AG20443 (cell line): ENCODE measurements at places on chromosomes 6 and 20.

GRCh38 chr6:27043244-27043643 lies 204.3 kb upstream of the PRSS16 start:
- no peak for DNase-seq

GRCh38 chr6:147508042-147508865 lies at the start of gene SAMD5:
SAMD5 (plus strand) TSS chr6:147508690; CDS start chr6:147508929, 239 bp downstream.
- peak; percentile 85 for DNase-seq

GRCh38 chr20:4573564-4574355 lies 147.9 kb upstream of the PRND start:
- peak; percentile 79 for DNase-seq

DNA sequence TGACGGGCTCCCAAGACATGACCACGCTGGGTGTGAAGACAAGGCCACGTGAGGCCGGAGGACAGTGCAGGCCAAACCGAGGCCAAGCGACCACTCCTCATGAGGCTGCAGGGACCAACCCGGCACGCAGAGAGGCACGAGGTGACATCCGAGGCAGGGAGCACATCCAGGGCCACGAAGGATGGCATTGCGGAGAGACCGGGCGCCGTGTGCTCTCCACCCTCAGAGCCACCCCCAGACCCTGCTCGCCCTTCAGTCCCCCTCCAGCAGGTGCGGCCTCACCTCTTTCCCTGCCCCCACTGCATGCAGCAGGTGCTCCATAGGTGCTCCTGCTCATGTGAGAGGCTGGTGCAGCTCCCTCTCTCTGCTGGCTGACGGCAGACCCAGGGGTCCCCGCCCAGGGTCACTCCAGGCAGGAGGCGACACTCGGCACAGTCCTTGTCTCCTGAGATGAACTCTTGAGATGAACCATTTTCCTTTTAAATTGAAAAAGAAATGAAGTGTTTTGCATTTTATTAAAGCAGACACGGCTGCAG lies 33.8 kb upstream of the CHRNA4 start:
- no peak for DNase-seq

GRCh38 chr6:125165256-125165655 lies 11.7 kb downstream of the TPD52L1 start:
- DNase-seq = peak; percentile 46

DNA sequence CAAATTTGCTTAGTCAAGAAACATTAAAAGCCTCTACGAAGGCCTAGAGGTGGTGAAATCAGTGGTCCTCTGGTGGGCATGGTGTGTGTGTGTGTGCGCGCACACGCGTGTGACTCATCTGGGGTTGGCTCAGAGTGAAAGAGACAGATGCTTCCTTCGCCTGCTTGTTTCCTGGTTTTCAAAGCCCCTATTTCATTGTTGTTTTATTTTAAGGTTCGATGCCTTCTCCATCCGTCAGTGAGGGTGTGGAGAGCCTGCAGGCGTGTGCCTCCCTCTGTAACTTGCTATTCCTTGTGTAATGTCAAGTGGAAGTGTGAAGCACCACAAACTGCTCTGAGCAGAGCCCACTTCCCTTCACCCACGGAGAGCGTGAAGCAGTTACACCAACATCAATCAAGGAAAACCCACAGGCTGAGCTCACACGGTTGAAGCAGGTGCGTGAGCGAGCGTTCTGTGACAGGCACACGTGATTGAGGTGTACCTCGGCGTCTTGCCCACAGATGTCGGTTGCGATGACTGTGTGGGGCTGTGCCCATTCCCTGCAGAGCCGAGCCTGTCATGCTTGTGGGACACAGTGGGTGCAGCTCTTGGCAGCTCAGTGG lies 233.9 kb downstream of the PRL start:
- DNase-seq = no peak

- DNase-seq = no peak
These were observed 60.0 kb upstream of the PIM1 start for GRCh38 chr6:37109714-37110499.

- DNase-seq = no peak
These were observed 73.1 kb downstream of the ANKRD60 start for GRCh38 chr20:58155148-58155925.

DNA sequence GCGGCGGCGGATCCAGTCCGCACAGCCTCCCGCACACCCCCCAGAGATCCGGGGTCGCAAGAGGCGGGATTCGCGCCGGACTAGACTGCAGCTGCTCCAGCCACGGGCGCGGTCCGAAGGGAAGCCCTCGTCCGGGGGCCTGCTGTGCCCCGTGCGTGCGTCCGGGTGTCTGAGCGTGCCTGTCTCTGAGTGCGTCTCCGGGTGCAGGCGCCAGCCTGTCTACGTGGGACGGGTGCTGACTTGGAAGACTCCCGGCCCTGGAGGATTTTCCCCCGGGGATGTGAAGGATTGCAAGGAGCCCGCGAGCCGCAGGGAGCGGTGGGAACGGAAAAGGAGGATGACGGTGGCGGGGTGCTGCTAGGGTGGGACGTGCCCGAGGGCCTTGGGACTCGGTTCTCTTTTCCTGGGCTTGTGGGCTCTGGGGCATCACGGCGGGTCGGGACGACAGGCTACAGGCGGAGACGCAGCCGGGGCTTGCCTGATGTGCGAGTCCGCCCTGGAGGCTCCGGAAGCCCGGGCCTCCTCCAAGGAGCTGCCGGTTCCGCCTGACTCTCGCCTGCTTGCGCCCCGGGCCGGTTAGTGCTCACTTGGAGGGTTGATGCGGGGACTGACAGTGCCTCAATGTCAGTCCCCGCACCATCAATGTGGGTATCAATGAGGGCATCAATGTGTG lies 5.7 kb downstream of the MAFB start:
- peak; percentile 86 for DNase-seq

GRCh38 chr6:30787954-30788353 lies 43.6 kb upstream of the IER3 start:
- no peak for DNase-seq
